Stomach (tissue), 19 donors: ENCODE measurements at places on chromosomes 6 and 20. TPM values are rescaled to one million over a fixed set of nuclear protein-coding genes. Genes with fewer than 3 reads are reported as not detected.

Gene SSTR4
- total RNA-seq = not detected

Gene MAP3K5
- total RNA-seq = 35.8 TPM

- DNase-seq = no peak
These were observed 1.4 kb upstream of the CDKAL1 start for GRCh38 chr6:20532881-20533280.

DNA sequence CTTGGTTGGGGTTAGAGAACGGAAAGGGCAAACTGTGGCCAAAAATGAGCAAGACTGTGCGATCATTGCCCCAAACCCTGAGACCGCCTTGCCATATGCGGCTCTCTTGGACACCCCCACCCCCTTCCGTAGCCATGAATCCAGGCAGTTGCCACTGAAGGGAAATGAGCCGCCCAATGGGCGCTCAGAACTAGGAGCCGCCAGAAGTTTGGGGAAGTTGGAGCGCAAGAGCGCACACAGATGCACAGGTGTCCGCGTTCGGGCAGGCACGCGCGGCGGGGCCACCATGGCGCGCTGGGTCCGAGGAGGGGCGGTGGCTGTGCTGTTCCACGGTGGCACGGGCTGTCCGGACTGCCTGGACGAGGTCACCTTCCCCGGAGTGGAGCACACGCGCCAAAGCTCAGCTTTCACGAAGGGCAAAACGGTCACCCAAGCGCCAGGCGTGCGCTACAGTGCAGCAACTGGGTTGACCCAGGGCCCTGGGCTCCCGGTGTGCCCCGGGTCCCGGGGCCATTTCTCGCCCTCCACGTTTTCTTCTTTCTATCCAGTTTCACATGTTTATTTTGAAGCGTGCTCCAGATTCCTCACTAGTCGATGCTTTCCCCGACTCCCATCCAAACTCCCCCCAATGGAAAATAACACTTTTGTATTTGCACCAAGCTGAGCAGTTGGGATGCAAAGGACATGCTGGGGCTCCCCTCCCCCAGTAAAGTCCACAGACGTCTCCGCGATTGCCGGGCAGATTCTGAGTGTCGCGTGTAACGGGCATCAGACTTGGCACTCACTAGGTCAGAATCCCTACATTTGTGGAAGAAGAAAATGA, 906 bp upstream of the PDE10A start:
- no peak for DNase-seq

- DNase-seq = no peak
These were observed 39.7 kb upstream of the FYN start for GRCh38 chr6:111912904-111913303.

Gene SNX5
- total RNA-seq = 124 TPM

DNA sequence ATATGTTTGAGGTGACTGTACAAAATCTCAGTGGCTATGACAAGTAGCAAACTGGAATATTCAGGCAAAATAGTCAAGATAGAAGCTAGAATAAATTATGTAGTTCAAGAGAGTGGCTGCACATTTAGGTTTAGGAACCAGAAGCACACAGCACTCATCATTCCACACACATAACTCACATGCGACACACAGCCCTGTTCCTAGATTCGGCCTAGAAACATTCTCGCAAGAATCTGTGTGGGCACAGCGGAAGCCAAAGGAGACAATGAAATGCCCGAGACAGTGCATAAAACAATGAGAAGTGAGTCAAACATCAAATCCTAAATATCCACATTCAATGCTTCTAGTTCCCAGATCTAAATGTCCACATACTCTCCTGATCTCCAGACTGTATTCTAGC, 9.5 kb upstream of the SUPT3H start:
- no peak for DNase-seq

- no peak for DNase-seq
These were observed 28.8 kb upstream of the ZBTB24 start for GRCh38 chr6:109511832-109512231.

- no peak for DNase-seq
These were observed 207.6 kb upstream of the MYLIP start for GRCh38 chr6:15921243-15921642.

DNA sequence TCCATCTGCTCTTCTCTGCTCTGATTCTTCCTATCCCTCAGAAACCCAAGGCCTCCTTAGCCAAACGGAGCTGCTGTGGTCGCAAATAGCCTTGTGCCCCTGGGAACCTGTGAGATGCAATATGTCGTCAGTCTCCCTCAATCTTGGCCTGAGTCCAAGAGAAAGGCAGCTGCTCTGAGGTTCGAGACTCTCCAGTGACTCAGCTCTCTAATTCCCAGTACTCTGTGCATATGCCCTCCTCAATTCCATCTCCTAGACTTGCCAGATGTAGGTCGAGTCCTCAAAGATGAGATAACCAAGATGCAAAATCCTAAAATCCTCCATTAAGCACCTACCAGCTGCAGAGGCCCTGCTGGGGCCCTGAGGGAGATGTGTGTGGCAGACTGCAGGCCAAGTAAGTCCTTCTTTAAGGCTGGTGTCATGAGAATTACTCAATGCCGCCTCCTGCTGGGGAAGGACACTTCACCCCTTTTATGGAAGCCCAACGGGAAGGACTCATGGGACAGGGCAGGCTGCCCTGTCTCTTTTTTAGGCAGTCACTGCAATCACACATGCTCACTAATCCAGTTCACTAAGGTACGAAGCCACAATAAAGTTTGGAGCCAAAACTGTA, 28.5 kb downstream of the C6orf15 start:
- peak; percentile 40 for DNase-seq

Gene SLC17A4
- total RNA-seq = 1.5 TPM

Gene SLC17A3
- not detected for total RNA-seq

DNA sequence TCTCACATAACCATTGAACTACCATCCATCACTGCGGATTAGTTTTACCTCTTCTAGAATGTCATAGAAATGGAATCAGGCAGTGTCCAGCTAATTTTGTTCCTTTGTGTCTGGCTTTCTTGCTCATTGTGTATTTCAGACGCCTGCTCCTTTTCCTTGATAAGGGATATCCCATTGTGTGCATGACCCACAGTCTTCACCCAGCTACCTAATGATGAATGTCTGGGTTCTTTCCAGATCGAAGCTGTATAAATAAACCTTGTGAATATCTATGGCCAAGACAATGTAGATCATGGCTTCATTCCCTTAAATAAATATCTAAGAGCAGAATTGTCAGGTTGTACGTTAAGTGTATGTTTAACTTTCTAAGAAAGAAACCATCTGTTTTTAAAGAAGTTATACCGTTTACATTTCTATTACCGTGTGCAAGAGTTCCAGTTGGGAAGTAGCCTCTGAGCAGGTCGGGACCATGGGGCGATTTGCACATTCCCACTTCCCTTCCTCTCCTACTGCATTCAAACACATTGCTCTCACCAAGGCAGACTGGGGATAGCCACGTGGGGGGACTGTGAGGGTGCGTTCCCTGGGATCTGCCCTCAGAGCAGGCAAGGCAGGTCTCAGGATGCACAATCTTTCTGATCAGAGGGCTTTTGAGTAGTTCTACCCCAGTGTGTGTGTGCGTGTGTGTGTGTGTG, 13.1 kb downstream of the CD93 start:
- DNase-seq = no peak

- DNase-seq = no peak
These were observed 31.0 kb upstream of the GSTA5 start for GRCh38 chr6:52871621-52872020.

- DNase-seq = no peak
These were observed 34.2 kb downstream of the LRFN2 start for GRCh38 chr6:40552941-40553340.
